ENCODE measurements at places on chromosomes 11 and 22.

GRCh38 chr11:130023204-130023603, 20.6 kb upstream of the PRDM10 start:
- no peak for DNase-seq

GRCh38 chr11:95255251-95256145, 24.5 kb upstream of the SESN3 start:
- DNase-seq: peak; percentile 74

DNA sequence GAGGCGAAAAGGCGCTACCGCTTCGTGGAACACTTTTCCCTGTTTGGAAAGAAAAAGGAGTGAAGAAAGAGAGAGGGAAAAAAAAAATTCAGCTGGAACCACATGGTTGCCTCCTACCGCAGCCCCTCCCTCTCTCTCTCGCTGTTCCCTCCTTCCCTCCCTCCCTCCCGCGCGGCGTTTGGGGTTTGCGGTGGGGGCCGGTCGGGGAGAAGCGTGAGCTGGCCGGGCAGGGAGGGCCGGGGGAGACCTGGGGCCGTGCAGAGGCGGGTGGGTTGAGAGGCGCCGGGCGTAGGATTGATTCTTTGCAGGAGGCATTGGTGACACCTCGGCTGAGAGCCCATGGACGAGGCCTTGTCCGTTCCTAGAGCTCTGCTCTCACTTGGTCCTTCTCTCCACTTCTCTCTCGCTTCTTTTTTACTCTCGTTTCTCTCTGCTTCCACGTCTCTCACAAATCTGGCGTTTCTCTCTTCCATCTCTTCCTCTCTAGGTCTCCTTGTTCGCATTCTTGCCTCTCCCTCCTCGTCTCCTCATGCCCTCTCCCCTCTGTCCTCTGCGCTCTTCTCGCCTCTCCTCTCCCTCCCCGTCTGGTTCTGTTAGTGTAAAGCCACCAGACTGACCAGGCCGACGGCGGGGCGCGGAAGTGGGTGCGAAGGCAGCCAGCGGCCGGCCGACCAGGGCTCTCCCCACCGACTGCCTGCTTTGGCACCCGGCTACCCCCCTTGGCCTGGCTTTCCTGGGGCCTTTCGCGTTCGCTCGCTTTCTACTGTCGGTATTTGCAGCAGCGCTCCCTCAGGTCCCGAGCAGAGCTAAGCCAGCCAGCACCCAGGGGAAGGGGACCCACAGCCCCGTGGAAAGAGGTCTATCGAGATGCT, at the start of gene CLMP:
Gene CLMP, minus strand, starts transcription at position 61 of the 872 bp plus-strand sequence. CDS start 308 bp downstream, outside the sequence.
- DNase-seq: peak; percentile 86

DNA sequence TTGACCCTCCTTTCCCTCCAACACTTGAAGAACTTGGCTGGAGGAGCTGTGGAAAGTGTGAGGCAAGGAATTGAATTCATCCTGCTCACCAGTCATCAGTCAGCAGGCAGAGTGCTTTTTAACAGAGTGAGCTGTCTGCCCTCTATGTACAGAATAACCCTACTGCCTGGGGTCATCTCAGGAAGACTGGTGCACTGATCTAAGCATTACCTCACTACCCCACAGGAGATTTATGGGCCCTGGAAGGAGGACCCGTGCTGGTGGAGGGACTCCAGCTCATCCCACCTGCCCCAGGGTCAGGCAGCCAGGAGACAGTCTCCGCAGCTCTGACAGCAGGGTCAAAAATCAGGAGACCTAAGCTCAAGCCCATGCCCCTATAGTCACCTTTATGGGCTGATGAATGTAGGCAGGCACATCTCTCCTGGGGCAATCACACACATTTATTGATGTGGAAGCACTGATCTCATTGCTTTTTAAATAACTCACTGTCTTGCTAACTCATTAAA, 270.8 kb upstream of the SESN3 start:
- no peak for DNase-seq

GRCh38 chr11:75432911-75433321, at the start of gene KLHL35:
Gene KLHL35 (minus strand): TSS chr11:75433203. CDS start chr11:75430629, 2,574 bp downstream.
- DNase-seq: no peak

GRCh38 chr11:1342946-1343345, 33.5 kb upstream of the TOLLIP start:
- no peak for DNase-seq

- no peak for DNase-seq
These were observed 19.5 kb downstream of the PHF21B start for GRCh38 chr22:44990328-44990727.
